ENCODE measurements at places on chromosomes 2 and 18. TPM values are rescaled to one million over a fixed set of nuclear protein-coding genes. Genes with fewer than 3 reads are reported as not detected.
A peak's percentile ranks its signal among the peaks of the same experiment; 100 is the strongest.

DNA sequence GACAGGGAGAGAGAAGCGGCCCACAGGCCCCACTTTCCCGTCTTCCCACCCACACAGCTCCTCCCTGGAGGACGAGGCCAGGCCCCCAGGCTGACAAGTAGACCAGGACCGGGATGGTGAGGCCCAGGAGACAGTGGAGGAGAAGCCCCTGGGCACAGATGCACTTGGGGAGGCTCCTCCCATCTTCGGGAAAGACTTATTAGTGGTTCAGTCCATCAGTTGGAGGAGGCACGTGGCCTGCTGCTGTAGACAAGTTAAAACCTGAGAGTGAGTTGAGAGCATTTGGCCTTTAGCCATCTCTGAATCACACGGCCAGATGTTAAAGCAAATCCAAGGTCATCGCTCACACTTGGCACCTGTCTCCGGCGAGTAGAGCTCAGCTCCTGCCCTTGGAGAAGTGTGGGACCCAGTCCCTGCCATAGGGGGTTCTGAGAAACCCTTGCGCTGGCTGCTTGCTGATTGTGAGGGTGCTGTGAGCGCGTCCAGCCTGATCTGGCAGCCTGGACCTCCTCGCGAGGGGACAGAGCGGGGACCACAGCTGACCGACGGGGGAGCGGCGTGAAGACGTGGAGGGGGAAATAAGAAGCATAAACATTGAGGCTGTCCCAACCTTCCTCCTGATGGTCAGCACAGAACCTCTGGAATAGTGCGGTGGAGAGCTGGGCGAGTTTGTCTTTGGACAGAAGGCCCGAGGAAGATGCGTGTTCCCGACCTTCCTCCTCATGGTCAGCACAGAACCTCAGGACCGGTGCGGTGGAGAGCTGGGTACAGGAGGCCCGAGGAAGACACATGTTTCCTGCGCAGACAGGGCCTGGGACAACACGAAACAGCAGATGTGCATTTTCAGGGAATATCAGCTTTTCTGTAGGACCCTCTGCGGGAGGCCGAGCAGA, 24.7 kb upstream of the ALLC start:
- no peak for DNase-seq

The AOX1 gene
- total RNA-seq, result not detected

DNA sequence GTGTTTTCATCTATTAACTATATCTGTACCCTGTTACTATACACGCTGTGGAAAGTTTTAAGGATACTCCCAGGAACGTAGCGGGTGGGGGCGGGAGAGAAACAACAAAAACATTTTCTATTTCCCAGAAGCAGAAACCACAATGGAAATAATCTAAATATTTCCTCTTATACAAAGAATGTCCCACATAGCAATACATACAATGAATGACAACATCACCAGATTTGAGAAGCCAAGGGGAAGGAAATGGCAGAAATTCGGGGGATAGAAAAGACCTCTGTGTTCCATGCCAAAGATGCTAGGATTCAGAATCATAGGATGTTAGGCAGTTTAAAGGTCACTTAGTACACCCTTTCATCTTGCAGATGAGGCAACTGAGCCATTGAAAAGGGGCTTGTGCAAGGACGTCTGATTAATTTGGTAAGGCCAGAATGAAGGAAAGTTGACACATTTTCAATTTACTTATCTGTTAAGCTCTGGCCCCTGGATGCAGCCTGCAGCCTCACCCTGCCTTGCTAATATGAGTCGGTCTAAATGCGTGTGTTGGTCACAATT, 41.1 kb upstream of the SCYGR1 start:
- DNase-seq, result no peak

- no peak for DNase-seq
Measured at GRCh38 chr2:198717451-198717850, 740.3 kb downstream of the SATB2 start.

GRCh38 chr2:147088871-147089270, 756.0 kb upstream of the ACVR2A start:
- DNase-seq, result no peak

The ALPI gene
- not detected for total RNA-seq

GRCh38 chr2:148177559-148177958, 156.7 kb downstream of the MBD5 start:
- no peak for DNase-seq

GRCh38 chr2:40178971-40179370, 272.9 kb downstream of the SLC8A1 start:
- no peak for DNase-seq

GRCh38 chr2:217688494-217688893, 314.3 kb downstream of the TNS1 start:
- no peak for DNase-seq

DNA sequence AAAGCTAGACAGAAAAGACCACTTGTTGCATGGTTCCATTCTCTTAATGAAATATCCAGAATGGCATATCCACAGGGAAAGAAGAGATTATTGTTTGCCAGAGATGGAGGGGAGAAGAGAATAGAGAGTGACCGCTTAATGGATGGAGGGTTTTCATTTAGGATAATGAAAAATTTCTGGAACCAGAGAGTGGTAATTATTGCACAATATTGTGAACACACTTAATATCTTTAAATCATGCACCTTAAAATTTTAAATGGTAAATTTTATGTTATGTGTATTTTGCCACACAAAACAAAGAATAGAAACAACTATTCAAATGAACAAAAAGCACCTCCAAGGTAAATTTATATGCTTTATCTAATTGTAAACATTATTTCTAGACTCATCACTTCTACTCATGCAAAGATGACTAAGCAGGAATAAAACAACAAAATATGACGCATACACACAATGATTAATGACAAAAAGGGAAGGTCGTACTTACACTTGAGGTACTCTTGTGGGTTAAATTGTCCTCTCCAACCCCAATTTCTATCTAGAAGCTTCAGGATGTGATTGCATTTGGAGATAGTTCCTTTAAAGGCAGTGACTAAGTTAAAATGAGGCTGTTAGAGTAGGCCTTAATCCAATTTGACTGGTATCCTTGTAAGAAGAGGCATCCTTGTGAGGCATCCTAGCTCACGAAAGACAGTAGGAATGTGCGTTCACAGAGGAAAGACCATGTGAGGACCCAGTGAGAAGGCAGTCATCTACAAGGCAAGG, 18.7 kb upstream of the DHRS9 start:
- DNase-seq, result no peak

- no peak for DNase-seq
Measured at GRCh38 chr18:57054891-57055290, 92.0 kb upstream of the BOD1L2 start.

The CACNB4 gene
- 0.84 TPM for total RNA-seq

GRCh38 chr2:50514901-50515300, 517.0 kb downstream of the NRXN1 start:
- DNase-seq, result no peak

The COL4A3 gene
- total RNA-seq, result 0.38 TPM

The TUBA4B gene
- not detected for total RNA-seq

- no peak for DNase-seq
Measured at GRCh38 chr18:74411475-74411874, 45.6 kb downstream of the DIPK1C start.

DNA sequence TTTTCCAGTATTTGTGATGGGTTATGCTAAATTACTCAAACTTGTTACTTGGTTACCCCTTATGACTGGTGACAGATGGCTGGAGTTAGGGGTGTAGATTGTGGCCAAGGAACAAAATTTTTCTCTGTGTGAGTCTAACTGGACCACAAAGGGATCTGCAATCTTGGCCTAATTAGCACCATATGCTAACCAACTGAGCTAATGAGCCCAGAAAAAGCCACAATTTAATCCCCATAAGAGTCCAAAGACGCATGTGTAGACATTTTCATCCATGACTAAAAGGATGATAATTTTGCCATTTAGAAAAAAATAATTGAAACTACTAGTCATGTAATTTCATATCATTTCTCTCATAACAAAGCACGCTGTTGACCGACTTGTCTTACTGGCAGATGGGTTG, 151.2 kb downstream of the ABCA12 start:
- DNase-seq, result no peak

The MATN3 gene
- 0.23 TPM for total RNA-seq

- DNase-seq, result peak; percentile 47
Measured at GRCh38 chr2:88600038-88600465, 27.2 kb downstream of the EIF2AK3 start.

The RNU2-63P gene
- total RNA-seq, result not detected

The CHST9 gene
- not detected for total RNA-seq

DNA sequence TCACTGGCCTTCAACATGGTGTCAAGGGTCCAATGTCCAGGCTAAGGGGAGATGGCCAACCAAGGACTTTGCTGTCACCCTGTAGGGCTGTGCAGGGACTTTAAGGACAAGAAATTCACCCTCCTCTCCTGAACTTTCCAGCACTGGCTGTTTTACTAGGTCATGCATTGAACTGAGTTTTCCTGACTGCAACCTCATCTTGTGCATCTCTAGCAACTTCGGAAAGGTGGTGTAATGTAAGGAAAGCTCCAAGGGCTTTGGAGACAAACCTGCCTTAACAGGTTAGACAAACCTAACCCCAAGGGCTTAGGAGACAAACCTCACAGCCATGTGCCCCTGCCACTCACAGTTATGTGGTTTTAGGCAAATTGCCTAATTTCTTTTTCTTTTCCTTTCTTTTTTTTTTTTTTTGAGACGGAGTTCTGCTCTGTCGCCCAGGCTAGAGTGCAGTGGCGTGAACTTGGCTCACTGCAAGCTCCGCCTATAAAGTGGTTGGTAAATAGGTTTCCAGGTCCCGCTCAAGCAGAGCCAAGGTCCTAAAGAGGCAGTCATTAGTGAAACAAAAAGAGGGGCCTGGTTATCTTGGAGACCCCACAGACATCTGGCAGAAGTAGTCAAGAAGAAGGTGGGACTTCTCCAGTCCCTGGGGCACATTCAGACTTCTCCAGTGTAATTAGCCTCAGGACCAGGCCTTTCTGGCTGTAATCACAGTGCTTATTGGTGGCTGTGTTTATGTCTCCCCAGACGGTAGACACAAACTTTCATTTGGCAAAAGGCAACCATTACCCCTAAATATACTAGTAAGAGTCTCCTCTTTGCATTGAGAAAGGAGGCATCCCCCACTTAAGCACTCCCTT, 37.6 kb upstream of the PMAIP1 start:
- no peak for DNase-seq

The FBXO15 gene
- 2.0 TPM for total RNA-seq

DNA sequence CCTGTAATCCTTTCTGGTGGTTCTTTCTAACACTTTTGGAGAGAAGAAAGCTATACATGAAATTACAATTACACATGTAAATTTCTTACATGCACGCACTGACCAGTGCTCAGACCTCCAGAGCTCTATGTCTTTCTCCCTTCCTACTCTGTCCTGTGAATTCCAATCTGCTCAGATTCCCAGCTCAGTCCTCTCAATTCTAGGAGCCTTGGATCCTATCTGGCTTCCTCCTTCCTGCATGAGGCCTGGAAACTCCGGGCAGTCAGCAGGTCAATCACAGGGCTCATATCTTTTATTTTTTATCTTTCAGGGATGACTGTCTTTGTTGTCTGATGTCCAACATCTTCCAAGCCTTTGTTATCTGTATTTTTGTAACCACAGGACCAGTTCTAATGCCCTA, 56.0 kb downstream of the NEURL3 start:
- no peak for DNase-seq

DNA sequence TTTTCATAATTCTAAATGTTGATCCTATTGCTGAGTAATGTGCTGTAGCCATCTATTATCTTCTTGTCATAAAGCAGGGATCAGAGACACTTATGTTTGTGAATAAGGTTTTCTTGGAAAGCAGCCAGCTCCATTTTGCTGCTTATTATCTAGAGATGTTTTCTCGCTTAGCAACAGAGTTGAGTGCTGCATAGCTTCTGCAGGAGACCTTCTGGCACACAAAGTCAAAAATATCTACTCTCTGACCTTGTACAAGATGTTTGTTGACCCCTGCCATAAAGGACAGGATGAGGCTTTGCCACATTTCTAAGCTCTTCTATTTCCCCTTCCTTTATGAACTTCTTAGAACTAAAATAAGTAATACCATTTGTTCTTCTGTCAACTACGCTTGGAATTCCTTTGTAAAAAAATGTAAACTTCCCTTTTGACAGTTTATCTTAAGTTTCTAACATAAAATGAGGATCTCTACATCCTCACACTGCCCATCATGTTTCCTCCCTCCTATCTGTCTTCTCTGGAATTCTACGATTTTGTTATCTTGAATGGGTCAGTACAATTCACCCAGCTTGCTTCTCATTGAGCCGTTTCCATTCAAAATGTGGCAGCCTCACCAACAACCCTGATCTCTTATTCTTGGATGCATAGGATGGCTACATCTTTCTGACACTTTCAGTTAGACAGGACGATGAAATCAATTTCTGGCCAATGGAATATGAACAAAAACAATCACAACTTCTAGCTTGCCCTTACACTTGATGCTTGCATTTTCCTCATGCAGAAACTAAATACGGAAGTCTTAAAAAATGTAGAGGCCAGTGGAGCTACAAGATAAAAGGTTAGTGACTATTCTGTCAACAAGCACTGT, 1377.0 kb downstream of the SUCLG1 start:
- no peak for DNase-seq

The INHBB gene
- 0.10 TPM for total RNA-seq

- no peak for DNase-seq
Measured at GRCh38 chr2:27072920-27073319, 1.5 kb upstream of the OST4 start.

GRCh38 chr18:28831908-28832307, 655.0 kb upstream of the CDH2 start:
- DNase-seq, result no peak

The DPYSL5 gene
- total RNA-seq, result not detected
